GM19239 (cell line): ENCODE measurements at places on chromosomes 7 and 10.

GRCh38 chr10:200405-200804, 65.2 kb downstream of the ZMYND11 start:
- no peak for DNase-seq

DNA sequence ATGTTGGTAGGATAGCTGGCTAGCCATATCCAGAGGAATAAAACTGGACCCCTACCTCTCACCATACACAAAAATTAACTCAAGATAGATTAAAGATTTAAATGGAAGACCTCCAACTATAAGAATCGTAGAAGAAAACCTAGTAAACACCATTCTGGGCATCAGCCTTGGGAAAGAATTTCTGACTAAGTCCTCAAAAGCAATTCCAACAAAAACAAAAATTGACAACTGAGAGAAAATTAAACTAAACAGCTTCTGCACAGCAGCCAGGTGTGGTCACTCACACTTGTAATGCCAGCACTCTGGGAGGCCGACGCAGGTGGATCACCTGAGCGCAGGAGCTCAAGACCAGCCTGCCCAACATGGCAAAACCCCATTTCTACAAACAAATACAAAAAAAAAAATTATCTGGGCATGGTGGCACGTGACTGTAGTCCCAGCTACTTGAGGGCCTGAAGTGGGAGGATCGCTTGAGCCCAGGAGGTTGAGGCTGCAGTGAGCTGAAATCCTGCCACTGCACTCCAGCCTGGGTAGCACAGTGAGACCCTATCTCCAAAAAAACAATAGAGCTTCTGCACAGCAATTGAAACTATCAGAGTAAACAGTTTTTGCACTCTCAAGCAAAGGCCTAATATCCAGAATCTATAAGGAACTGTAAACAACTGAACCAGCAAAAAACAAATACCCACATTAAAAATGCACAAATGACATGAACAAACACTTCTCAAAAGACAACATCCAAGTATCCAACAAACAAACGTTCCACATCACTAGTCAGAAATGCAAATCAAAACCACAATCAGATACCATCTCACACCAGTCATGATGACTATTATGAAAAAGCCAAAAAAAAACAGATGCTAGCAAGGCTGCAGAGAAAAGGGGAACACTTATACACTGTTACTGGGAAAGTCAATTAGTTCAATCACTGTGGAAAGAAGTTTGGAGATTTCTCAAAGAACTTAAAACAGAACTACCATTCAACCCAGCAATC, 4.8 kb downstream of the CRPPA start:
- DNase-seq = no peak

DNA sequence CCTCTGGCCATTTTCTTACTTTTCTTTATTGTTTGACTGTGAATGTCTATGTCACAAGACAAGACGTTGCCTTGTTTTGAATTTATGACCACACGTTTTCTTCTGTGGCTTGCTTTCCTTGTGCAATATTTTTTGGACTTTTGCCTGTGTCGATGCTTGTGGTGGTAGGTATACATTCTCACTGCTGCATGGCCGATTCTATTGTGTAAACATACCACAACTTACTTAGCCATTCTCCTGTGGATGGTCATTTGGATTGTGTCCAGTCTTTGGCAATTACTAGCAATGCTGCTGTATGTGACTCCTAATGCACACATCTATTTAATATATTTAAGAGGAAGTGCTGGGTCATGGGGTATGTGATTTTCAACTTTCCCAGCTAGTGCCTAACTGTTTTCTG, 18.0 kb upstream of the DLG5 start:
- no peak for DNase-seq

DNA sequence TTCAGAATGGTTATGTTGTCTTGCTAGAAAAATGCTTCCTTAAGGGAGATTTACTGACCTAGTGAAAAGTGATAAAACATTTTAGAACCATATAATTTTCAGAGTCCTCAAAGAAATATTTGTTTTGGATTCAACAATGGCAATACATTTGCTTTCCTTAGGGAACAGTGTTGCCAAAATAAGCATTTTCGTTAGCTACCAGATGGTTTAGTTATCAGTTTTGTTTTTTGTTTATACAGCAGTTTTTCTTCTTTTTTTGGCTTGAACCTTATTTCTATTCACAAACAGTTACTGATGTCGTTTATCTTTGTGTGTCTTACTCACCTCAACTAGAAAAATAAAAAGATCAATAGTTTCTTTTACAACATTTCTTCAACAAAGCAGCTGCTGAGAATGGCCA, 48.6 kb downstream of the EXOC4 start:
- no peak for DNase-seq

DNA sequence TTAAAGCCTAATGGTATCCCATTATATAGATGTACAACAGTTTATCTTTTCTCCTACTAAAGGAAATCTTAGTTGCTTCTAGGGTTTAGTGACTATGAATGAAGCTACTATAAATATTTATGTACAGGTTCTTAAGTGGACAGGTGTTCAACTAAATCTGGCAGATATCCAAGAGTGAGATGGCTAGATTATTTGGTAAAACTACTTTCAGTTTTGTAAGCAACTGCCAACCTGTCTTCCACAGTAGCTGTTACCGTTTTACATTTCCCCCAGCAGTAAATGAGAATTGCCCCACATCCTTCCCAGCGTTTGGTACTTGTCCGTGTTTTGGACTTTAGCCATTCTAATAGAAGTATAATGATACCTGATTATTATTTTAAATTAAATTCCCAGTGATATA, 144.9 kb upstream of the MAGI2 start:
- no peak for DNase-seq

- DNase-seq = peak; percentile 86
Measured at GRCh38 chr10:70549962-70550458, 52.5 kb downstream of the PRF1 start.

GRCh38 chr10:36888925-36889573, 236.3 kb upstream of the ANKRD30A start:
- DNase-seq = no peak

DNA sequence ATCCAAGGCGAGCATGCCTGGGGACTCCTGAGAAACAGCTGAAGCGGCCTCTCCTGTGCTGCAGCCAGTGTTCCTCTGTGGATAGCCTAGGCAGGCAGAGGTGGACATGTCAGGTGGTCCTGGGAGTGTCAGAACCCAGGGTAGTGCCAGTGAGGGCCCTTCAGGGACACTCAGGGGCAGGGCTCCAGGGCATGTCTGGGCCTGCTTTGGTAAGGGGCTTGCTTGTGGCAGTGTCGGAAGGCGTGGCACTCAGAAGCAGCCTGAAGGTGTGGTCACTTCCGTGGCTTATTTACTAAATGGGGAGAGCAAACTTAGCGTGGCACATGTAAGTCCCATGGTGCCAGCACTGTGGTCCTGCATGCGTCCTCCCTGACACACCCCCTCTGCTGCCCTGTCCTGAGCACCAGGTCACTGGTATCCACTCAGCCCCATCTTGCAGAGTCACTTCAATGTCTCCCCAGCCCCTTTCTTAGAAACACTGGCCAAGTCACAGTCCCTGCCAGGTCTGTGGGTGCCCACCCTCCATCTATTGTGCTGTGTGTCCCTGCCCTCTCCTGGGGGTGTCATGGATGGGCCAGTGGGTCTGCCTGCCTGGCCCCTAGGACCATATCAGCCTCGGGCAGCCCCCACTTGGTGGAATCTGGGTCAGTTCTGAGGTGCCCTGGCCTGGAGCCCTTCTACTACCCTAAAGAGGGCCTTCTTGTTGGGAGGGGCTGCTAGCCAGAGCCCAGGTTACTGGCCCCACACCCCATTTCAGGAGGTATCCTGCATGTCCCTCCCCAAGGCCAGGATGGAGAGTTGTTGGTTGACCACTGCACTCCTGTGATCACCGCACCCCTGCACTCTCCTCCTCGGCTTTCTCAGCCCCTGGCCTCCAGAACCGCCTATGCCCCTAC, 6.4 kb downstream of the ZMIZ2 start:
- DNase-seq = no peak

DNA sequence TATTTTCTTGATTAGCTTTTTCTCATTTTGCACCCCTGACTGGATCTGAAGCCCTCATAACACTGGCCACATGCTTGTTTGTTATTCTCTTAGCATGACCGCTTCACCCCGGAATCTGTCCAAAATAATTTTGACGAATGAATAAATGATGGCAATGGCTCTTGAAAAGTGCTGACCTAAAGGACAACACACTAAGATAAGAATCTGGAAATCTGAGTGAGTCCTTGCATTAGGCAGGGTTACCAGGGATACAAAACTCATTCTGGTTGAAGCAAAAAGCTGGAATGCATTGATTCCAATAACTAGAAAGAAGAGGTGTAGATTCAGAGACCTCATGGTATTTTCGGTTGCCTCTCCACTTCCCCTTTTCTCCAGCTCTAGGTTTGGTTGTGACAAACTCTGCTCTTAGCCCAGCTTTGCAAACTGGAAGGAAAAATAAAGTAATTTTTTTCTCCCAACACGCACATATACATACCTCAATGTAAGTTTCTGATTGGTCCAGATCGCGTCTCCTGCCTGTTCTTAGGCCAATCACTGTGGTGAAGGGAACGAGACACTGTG, 157.4 kb downstream of the SKIDA1 start:
- DNase-seq = no peak
